ENCODE measurements at places on chromosomes 16 and 17.

DNA sequence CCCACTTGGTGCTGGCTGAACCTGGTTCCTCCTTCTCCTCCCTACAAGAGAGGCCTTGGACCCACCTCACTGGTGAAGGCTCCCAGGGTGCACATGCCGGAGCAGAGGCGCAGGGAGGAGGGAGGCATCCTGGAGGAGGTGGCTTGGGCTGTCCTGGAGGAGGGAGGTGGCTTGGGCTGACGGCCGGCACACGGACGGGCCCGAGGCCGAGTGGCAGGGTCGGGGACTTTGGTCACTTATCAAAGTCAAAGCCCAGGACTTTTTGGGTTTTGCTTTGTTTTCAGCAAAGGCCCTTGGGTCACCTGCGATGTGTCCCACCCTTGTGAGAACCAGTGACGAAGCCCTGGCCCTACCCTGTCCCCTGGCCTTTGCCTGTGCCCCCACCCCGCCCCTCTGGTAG is 28.5 kb downstream of the ENDOV start:
- no peaks in the 10 kb centered on the region for H3K4me1 ChIP-seq
- no peak overlapping the region for H3K27ac ChIP-seq
- H3K27me3 ChIP-seq = no peaks in the 10 kb centered on the region

- H3K4me1 ChIP-seq = no peaks in the 10 kb centered on the region
- no peaks in the 10 kb centered on the region for H3K27me3 ChIP-seq
- no peak overlapping the region for H3K27ac ChIP-seq
- H3K4me3 ChIP-seq = no peak overlapping the region
- no peaks in the 10 kb centered on the region for H3K36me3 ChIP-seq
These were observed 215.1 kb downstream of the TMEM114 start for GRCh38 chr16:8375232-8375587.

DNA sequence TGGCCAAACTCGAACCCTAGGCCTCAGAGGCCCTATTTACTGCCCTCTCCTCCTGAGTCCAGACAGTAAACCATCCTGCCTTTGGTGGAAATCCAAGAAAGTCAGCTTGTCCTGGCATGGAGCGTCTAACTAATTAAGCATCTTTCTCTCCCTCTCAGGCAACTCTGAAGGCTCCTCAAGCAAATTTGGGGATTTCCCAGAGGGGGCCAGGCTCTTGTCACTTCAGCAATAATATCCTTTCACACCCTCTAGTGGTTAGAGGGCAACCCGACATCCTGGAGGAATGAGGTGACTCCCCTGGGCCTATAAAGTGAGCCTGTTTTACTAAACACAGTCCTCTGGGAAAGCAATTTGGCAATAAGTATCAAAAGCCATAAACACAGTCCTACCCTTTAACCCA is 60.4 kb downstream of the NOG start:
- no peaks in the 10 kb centered on the region for H3K4me1 ChIP-seq
- no peaks in the 10 kb centered on the region for H3K27me3 ChIP-seq
- no peak for DNase-seq
- no peaks in the 10 kb centered on the region for H3K36me3 ChIP-seq

- H3K27ac ChIP-seq = no peak overlapping the region
- H3K4me3 ChIP-seq = no peak overlapping the region
- DNase-seq = no peak
- no peaks in the 10 kb centered on the region for H3K27me3 ChIP-seq
- no peaks in the 10 kb centered on the region for H3K4me1 ChIP-seq
These were observed 356.0 kb downstream of the C16orf95 start for GRCh38 chr16:86961171-86961601.

- no peak for DNase-seq
- no peak overlapping the region for H3K27ac ChIP-seq
- H3K4me1 ChIP-seq = peaks cover 7% of the 10 kb centered on the region
- no peak overlapping the region for H3K4me3 ChIP-seq
- H3K36me3 ChIP-seq = no peaks in the 10 kb centered on the region
These were observed 651.2 kb downstream of the WWOX start for GRCh38 chr16:78750611-78751010.

DNA sequence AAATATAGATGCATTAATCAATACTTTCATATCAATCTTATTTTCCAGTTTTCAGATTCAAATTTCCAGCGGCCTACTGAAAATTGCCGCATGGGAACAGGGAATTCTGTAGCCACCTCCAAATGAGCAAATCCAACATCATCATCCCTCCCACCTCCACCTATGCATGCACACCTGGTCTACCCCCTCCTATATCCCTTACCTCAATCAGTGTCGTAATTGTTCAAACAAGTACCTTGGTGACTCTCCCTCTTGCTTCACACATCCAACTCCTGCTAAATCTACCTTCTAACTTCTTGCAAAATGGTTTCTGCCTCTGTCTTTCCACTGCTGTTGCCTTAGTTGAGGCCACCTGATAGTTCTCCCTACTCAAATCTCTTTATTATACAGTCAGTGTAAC is 160.1 kb downstream of the SOX9 start:
- no peaks in the 10 kb centered on the region for H3K4me1 ChIP-seq
- no peaks in the 10 kb centered on the region for H3K36me3 ChIP-seq
- no peak for DNase-seq

- peak within 1 kb of the TSS; percentile 91 for H3K4me3 ChIP-seq
- H3K4me1 ChIP-seq = peaks cover 6% of the 10 kb centered on the region
- no peaks in the 10 kb centered on the region for H3K27me3 ChIP-seq
- no peaks in the 10 kb centered on the region for H3K36me3 ChIP-seq
These were observed at the start of gene ABCC1 for GRCh38 chr16:15949210-15950160. ABCC1 (plus strand) TSS chr16:15949616; CDS start chr16:15949752, 136 bp downstream.

- DNase-seq = no peak
- no peak overlapping the region for H3K27ac ChIP-seq
- peaks cover 36% of the 10 kb centered on the region for H3K4me1 ChIP-seq
- H3K27me3 ChIP-seq = no peaks in the 10 kb centered on the region
- no peaks in the 10 kb centered on the region for H3K36me3 ChIP-seq
- H3K4me3 ChIP-seq = no peak overlapping the region
These were observed 4.0 kb downstream of the LASP1 start for GRCh38 chr17:38873640-38874380.

DNA sequence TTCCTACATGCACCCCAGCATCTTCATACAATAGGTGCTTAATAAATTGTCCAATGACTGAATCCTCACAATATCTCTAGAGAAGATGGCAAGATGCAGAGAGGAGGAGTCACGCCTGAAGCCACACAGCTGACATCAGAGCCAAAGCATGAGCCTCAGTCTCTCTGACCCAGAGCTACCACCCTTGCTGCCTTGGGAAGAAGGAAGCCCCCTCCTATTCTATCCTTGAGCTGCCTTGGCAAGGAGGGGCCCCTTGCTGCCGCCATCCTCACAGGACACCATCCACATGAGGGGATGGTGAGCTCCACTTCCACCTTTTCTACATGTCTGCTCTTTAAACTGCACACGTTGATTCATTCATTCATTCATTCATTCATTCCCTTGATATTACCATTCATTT is 37.0 kb upstream of the C16orf78 start:
- H3K4me3 ChIP-seq = no peak overlapping the region
- H3K27me3 ChIP-seq = no peaks in the 10 kb centered on the region
- H3K36me3 ChIP-seq = no peaks in the 10 kb centered on the region
- H3K4me1 ChIP-seq = no peaks in the 10 kb centered on the region
- no peak overlapping the region for H3K27ac ChIP-seq

DNA sequence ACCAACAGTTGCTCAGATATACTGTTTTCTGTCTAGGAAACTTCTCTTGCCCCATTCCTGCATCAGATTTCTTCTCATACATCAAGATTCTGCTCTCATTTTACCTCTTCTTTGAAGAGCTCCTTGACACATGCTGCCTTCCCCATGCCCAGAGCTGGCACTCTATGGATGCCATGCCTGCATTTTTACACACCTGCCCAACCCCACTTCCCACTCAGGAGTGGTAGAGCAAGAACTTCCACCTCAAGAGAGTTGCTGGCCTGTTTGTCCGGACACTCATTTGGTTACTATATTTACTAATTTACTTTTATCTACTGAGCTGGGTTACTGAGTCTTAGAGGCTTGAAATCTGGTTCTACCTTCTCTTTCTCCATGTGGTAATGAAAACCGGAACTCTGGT is 98.3 kb upstream of the HLF start:
- no peaks in the 10 kb centered on the region for H3K4me1 ChIP-seq
- no peak for DNase-seq
- no peak overlapping the region for H3K27ac ChIP-seq
- no peak overlapping the region for H3K4me3 ChIP-seq

DNA sequence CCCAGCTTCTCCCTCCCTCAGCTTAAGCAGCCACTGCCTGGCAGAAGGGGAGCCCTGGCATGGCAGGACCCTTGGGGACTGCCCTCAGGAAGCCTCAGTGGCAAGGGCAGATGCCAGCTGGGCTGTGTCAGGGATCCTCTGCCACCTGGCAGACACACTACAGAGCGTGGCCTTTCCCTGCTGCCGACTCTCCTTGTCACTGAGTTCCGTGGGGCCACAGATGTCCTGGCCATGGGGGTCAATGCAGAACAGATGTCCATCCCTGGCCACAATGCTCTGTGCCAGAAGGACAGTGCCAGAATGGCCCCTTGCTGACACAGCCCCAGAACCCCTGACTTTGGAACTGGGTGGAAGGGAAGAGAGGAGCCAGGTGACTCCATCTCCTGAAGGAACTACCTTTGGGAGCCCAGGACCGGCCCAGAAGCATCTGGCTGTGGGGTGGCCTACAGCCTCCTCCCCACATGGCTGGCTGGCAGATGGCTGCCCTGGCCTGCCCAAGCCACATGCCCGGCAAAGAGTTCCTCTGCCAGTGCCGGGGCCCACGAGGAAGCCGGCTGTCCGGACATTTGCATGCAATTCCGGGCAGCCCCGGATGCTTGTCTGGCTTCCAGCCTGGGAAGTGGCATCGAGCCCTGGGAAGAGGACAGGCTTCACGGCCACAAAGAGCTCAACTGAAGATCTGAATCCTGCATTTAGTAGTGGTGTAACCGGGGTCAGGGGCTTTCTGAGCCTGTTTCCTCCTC is 24.1 kb downstream of the NPTX1 start:
- H3K27ac ChIP-seq = no peak overlapping the region
- H3K4me1 ChIP-seq = peaks cover 16% of the 10 kb centered on the region
- no peak overlapping the region for H3K4me3 ChIP-seq
- no peak for DNase-seq
- no peaks in the 10 kb centered on the region for H3K36me3 ChIP-seq

DNA sequence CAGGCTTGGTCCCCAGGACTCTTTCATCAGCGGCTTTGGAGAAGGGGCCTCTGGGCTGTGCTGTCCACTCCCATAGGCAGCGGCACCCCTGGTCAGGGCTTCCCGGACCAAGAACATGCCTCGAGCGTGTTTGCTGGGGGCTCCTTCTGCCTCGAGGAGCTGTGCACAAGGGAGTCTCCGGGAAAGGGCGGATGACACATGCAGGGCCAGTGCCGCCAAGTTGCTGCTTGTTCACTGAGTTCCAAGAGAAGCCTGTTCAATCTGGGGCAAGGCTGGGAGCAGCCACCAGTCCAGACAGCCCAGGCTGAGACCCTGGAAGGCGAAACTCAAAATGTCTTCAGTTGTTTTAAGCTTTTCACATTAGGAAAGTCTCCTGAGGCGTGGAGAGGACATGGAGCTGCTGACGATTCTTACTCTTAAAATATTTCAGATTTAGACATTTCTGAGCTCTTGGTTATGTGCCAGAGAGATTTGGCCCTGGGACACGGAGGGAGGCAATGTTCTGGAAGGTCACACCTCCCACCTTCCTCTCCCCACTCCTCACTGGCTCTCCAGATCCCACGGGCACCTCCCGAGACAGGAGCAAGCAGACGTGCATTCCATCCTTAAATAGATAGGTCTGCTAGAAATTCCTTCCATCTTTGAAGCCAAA is 84.5 kb upstream of the ZNF469 start:
- no peaks in the 10 kb centered on the region for H3K36me3 ChIP-seq
- DNase-seq = peak; percentile 41
- H3K4me3 ChIP-seq = no peak overlapping the region
- H3K27ac ChIP-seq = no peak overlapping the region
- H3K4me1 ChIP-seq = no peaks in the 10 kb centered on the region
- H3K27me3 ChIP-seq = no peaks in the 10 kb centered on the region

DNA sequence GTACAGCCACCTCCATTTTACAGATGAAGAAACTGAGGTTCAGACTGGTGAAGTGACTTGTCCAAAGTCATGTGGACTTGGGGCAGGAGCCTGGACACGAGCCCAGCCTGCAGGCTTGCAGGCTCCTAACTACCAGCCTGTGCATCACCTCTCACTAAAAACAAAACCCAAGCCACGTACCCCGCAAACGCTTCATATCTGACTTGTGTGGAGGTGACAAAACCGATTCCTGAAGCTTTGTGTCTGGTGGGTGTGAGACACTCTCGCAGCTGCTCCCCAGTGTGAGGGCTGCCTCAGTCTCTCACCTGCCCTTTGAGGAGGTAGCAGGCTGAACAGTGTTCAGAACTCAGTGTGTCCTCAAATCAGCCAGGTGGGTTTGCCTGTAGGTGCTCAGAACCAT is 8.4 kb downstream of the HNF1B start:
- no peak for DNase-seq
- H3K36me3 ChIP-seq = no peaks in the 10 kb centered on the region
- H3K4me3 ChIP-seq = no peak overlapping the region
- no peaks in the 10 kb centered on the region for H3K4me1 ChIP-seq
- H3K27ac ChIP-seq = no peak overlapping the region
- no peaks in the 10 kb centered on the region for H3K27me3 ChIP-seq

- peaks cover 13% of the 10 kb centered on the region for H3K4me1 ChIP-seq
- no peak overlapping the region for H3K27ac ChIP-seq
- no peaks in the 10 kb centered on the region for H3K36me3 ChIP-seq
- H3K27me3 ChIP-seq = no peaks in the 10 kb centered on the region
- DNase-seq = no peak
These were observed 3.1 kb downstream of the HSBP1 start for GRCh38 chr16:83810901-83811300.

DNA sequence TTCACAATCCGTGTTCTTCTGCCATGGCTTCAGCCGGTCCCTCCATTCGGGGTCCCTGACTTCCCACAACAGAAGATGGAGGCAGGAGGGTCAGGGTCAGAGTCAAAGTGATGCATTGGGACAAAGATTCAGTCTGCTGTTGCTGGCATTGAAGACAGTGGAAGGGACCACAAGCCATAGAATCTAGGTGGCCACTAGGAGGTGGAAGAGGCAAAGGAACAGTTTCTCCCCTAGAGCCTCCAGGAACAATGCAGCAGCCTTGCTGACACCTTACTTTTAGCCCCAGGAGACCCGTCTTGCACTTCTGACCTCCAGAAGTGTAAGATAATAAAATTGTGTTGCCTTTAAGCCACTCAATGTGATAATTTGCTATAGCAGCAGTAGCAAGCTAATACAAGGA is 55.9 kb downstream of the MFSD11 start:
- DNase-seq = no peak
- no peak overlapping the region for H3K4me3 ChIP-seq
- no peaks in the 10 kb centered on the region for H3K27me3 ChIP-seq
- H3K27ac ChIP-seq = no peak overlapping the region
- peaks cover 2% of the 10 kb centered on the region for H3K4me1 ChIP-seq

DNA sequence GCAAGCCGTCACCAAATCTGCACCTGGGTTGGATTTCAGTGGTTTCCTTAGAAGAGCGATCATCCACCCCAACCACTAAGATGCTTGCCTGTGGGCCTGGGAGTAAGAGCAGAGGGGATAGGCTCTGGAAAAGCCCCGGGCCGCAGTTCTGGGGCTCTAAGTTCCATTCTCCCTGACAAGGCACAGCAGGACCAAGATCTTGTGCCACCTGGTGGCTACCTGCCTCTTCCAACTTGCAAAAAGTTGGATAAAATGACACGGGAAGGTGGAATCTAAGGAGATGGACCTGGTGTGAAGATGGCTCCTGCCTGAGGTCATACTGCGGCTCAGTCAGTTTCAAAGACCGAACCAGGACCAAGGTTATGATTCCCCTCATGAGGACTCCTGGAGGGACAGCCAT is 42.3 kb downstream of the ABCC12 start:
- H3K27ac ChIP-seq = no peak overlapping the region
- no peaks in the 10 kb centered on the region for H3K36me3 ChIP-seq
- H3K27me3 ChIP-seq = no peaks in the 10 kb centered on the region
- DNase-seq = no peak

- no peaks in the 10 kb centered on the region for H3K36me3 ChIP-seq
- no peak for DNase-seq
- no peaks in the 10 kb centered on the region for H3K4me1 ChIP-seq
- H3K4me3 ChIP-seq = no peak overlapping the region
- H3K27me3 ChIP-seq = no peaks in the 10 kb centered on the region
These were observed 25.2 kb downstream of the CD300A start for GRCh38 chr17:74491626-74492025.

Measured in ovary (tissue), 10 donors.